ENCODE measurements at places on chromosomes 7 and 10. TPM values are rescaled to one million over a fixed set of nuclear protein-coding genes. Genes with fewer than 3 reads are reported as not detected.

CALML5 gene
- total RNA-seq: not detected

TMEM229A gene
- total RNA-seq: 7.1 TPM

DNA sequence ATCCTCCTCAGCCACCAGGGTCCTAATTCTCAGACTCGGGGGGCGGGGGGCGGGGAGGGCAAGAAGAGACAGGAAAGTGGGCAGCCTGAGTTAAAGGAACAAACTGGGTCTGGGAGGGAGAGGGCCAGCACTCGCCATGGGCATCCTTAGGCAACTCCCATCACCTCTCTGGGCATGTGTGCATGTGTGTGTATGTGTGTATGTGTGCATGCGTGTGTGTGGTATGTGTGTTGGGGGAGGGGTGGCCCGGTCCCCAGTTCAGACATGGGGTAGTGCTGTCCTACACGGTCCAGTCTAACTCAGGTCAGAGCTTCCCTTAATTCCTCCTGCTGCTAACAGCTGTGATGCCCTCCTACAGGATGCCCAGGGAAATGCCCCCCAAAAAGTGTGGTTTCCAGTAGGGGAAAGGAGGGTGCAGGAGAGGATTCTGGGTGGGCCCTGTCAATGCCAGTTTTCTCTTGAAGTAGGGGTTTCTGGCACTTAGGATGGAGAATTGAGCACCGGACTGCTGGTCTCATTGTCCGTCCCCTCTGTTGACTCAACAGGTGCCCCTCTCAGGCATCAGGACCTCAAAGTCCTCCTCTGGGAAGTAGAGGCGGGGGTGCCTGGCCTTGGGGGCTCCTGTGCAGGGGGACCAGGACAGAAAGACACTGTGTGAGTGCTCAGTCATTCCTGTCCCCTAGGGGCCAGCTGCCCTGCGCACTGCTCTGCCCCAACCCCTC is 15.1 kb upstream of the ZMIZ1 start:
- DNase-seq: peak; percentile 11

DNA sequence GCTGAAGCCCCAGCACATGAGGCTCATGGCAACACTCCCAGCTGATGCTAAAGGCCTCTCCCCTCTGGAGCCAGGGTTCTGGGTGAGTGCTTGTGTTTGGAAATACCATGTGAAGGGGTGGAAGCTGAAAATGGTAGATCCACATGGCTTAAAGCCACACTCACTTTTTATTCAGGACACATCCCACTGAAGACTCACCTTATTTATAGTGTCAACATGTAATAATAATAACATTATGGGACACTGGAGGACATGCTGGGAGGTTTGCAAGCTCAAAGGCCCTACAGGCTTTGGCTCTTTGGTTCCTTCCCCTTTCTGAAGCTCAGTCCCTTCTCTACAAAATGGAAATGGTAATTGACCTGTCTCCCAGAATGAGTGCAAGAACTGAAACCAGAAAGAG is 318.0 kb downstream of the GRID1 start:
- no peak for DNase-seq

GRCh38 chr10:69968830-69969229 is 83.8 kb upstream of the MACROH2A2 start:
- no peak for DNase-seq

- DNase-seq: no peak
These were observed 76.3 kb downstream of the COL13A1 start for GRCh38 chr10:69878038-69878437.

DNA sequence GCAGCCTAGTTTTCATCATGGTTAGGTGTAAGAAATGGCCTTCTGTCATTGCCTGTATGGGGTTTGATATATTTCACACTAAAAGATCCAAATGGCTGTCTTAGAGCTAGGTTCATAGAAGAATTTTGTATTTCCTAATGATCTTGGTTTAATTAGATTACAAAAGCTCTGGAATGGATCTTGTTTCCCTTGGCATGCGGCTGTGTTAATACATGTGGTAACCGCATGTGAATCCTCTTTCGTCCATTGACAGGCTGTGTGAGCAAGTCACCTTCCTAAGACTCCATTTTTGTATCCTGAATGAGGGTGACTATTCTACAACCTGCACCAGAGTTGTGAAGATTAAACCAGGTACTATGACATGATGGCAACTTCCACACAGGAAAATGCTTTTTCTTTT is 12.4 kb upstream of the FZD1 start:
- DNase-seq: no peak

DNA sequence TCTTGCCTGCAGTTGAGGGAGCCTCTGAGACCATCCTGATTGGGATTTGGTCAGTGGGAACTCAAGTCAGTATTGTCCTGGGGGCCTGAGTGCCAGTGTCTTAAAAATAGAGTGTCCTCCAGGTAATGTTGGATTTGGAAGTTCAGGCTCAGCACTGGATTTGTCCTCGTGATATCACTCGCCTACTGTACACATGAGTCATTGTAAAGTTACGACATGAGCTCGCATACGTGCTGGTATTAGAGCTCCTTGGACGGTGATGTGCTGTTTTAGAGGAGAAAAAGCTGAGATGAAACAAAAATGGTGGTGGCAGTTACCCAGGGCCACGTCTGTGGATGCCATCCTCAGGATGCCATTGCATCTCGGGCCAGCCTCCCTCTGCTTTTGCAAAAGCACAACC is 78.2 kb downstream of the MGMT start:
- no peak for DNase-seq

- DNase-seq: no peak
These were observed 2.6 kb downstream of the FLNC start for GRCh38 chr7:128832880-128833147.

DNA sequence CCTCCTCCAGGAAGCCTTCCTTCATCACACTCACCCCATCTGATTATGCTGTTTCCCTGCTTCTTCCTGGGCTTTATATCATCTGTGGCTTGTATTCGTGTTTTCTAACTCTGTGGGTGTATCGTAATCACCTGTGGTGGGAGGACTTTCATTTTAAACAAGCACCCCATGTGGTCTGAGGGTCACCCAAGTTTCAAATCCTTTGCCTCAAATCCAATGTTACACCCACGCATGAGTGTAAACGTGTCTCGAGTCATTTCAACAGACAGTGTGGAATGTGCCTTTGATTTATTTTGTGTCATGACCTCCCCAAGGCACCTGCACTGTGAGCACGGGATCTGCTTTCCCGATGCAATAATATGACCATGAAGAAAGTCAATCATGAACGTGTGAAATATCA is 17.5 kb upstream of the LYZL2 start:
- no peak for DNase-seq

ADAMTS14 gene
- 3.7 TPM for total RNA-seq

- DNase-seq: no peak
These were observed 147.0 kb upstream of the SLC13A1 start for GRCh38 chr7:123346766-123347165.

DNA sequence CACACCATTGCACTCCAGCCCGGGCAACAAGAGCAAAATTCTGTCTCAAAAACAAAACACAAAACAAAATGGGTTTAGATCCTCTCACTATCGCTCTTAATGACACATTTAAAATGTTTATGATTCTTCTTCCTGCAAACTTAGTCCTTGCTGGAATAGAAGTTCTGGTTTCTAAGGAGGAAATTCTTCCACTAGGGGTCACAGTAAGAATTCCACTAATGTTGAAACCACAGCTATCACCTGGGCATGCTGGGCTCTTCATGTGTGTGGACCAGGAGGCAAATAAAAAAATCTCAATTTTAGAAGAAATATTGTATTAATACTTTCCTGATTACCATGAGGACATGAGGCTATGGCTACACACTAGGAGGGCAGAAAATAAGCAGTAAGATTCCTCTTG is 915.8 kb downstream of the TYW1 start:
- no peak for DNase-seq

LIPK gene
- total RNA-seq: not detected

DNA sequence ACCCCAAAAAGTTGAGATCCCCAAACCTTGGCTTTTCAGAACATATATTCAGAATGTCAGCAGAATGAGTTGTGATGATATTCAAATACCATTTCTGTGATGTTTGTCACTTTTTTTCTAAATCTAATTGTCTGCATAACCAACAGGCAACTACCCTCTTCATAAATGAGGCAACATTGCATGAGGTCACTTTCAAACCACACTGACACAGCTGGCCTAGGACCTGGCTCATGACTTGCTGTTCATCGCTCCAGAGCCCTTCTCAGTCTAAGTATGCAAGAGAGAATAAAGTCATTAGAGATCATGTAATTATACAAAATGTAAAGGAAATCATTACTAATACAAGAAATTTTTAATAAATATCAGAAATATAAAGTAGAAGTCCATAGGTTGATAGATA is 681.9 kb downstream of the GRM8 start:
- DNase-seq: no peak

SSC4D gene
- not detected for total RNA-seq

DDC gene
- total RNA-seq: not detected

GRCh38 chr7:149774237-149775175 is 1.1 kb upstream of the ZNF467 start:
- peak; percentile 37 for DNase-seq

DNA sequence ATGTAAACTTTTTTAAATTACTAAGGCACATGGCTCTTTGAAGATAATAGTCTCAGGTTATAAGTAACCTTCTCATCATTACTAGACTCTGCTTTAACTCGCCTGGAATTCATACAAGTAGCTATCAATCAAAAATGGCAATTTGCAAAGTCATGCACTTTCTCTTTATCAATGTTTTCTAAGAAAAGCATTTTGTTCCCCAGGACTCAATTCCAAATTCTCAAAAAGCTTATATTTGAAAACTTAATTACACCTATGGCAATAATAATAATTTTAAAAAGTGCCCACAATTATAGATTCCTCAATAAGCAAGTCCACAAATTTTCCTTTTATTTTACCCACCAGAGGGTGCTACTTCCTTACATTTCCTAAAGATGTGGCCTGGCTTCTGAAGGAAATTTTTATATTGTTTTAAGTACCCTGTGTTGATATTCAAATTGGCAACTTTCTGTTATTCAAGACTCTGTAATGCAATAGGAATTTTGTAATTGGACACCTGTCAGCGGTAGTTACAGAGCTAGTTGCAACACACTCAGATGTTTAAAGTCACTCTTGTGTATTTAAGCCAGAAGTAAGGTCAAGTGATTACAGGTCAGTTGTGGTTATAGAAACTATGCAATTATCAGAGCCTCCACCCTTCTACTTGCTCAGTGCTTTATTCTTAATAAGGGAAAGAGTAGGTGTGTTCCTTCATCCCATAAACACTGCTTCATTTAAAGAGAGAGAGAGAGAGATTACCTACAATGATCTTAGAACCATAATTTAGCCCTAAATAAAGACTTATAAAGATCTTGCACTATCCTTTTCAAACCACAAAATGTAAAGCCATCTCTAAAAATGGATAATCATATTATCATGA is 47.1 kb upstream of the HYAL4 start:
- DNase-seq: no peak

DNA sequence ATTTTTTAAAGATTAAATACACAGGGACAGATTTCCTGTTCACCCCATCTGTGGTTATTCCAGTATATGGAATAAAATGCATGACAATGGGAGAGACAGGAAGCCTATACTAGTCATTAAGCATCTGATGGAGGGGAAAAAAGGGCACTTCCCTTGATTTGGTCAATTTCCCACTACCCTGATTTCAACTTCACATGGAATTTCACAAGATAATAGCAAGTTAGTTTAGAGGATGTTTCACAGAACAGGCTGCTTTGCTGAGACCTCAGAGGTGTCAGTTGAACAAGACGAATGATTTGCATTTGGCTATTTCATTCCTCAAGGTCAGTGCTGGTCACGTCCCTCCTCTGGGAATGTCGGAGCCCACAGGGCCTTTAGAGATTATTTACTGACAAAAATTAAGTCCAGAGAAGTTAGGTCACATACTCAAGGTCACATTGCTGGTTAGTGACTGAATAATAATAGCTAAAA is 4.7 kb upstream of the ITPRIP start:
- no peak for DNase-seq

DNA sequence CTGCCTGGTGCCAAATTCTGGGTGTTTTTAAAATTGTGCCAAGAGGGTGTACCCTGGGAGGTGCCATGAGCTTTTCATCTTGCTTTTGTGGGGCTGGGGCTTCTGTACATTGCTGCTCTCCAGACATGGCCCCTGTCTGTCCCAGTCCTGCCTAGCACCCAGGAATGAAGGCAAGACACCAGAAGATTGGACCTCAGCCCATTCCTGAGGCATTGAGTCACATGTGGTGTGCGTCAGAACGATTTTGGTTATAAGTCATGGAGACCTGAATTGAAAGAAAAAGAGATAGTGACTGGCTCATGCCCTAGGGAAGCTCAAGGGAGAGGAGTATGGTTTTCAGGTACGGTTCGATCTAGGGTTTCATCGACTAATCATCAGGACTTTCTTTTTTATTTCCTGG is 493.2 kb downstream of the TYW1 start:
- DNase-seq: no peak

DNA sequence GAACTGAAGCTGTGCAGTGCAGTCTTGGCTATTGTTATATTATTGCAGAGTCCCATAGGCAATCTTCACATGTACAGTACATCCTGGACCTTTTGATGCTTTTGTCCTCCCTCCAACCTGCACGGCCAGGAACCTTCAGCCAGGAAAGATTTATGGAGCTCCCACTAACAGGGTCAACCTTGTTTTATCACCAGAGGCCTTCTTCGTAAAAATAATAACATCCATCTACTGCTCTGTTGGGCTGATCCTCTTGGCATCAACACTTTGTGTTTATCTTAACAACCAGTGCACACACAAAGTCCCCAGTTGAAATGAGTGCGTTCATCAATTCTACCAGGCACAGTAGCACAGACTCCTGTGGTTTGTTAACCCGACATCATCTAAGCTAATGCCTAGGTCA is 72.4 kb downstream of the AGMO start:
- peak; percentile 44 for DNase-seq

- DNase-seq: no peak
These were observed 2.0 kb downstream of the ACSM6 start for GRCh38 chr10:95196046-95196445.

DUSP5 gene
- 10.4 TPM for total RNA-seq

GRCh38 chr7:18698258-18698734 is 202.7 kb downstream of the HDAC9 start:
- no peak for DNase-seq

GRCh38 chr7:133514551-133514950 is 261.7 kb downstream of the EXOC4 start:
- no peak for DNase-seq

HHEX gene
- total RNA-seq: 7.9 TPM

GRCh38 chr7:133552079-133552478 is 299.2 kb downstream of the EXOC4 start:
- no peak for DNase-seq

GRCh38 chr7:131038153-131038552 is 289.5 kb upstream of the MKLN1 start:
- no peak for DNase-seq

ACTA2 gene
- total RNA-seq: 2,685 TPM

Measured in uterus (tissue), 4 donors.